Germinal center (tissue), 1 donor: ENCODE measurements at places on chromosomes 16 and 17.

- DNase-seq: peak; percentile 87
These were observed 23.8 kb downstream of the COTL1 start for GRCh38 chr16:84593825-84594724.

- DNase-seq: no peak
These were observed 114.5 kb downstream of the COPRS start for GRCh38 chr17:31744511-31744951.

DNA sequence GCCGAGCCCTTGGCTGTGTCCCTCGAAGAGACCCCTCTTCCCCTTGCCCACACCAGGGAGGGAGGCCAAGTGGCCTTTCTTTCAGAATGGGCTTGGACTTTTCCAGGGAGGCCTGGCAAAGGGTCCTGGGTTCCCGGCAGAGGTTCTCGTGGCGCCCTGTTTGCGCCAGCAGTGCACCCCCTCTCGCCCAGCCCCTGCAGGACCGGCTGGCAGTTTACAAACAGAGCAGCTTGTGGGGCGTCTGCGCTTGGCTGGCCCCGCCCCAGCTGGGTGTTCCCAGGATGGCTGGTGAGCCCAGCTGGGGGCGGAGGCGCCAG is 137.8 kb upstream of the CIBAR2 start:
- no peak for DNase-seq

DNA sequence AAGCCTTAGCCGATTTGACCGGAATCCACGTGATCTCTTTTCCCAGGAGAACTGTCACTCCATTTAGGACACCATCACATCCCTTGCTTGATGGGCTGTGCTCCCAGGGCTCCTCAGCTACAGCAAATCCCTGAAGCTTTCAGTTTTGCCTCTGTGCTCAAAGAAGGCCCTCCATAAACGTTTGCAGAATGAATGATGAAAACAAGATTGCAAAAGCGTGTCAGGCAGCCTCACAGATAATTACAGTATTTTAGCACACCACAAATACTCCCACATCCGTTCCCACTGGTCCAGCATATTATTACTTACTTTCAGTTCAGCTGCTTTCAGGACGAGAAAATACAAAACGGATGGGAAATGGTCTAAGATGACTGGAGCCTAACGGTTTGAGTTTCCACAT is 84.6 kb downstream of the USP31 start:
- DNase-seq: no peak

DNA sequence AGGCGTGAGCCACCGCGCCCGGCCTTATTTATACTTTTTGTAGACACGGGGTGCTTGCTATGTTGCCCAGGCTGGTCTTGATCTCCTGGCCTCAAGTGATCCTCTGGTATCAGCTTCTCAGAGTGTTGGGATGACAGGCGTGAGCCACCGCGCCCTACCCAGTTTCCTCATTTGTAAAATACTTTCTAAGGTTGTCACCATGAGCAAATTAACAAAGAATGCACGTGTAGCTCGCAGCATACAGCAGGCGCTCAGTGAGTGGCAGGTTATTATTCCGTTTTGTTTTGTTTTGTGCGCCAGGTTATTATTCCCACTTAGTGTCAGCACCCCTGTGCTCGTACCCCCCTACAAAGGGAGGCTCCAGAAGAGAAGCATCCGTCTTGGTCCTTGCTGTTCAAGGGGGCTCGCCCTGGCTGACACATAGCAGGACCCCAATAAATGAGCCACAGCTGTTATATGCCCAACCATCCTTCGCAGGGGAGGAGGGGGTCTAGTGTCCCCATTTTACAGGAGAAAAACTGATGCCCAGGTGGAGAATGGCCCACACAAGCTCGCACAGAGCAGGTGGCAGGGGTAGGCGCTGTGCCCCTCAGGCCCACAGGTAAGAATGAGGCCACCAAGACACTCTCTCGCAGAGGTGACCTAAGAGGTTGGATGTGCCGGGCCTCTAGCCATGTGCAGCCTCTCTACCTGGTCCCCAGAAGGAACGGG is 686 bp upstream of the MIEF2 start:
- DNase-seq: no peak

GRCh38 chr17:50274142-50274896 is at the start of gene TMEM92:
TMEM92 (plus strand) TSS chr17:50274466; CDS start chr17:50274502, 36 bp downstream.
- DNase-seq: no peak

- DNase-seq: peak; percentile 86
These were observed at the start of gene RND2 for GRCh38 chr17:43024407-43025289. RND2 (plus strand) TSS chr17:43025231; CDS start chr17:43025348, 117 bp downstream.

DNA sequence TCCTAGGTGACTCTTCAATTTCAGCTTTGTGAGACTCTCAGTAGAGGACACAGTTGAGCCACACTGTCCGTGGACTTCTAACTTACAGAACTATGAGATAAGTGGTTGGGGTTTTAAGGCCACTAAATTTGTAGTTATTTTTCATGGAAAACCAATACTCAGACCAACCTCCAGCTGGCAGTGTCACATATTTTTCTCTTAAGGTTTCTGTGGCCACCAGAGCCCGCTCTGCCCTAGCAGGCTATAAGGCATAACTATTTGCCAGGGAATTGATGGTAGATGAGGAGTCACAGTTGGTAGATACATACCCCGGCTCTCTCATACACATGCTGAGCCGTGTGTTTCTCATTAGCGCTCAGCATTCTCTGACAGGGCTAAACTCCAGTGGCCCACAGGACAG is 336.8 kb upstream of the MON1B start:
- DNase-seq: no peak

- no peak for DNase-seq
These were observed 100.2 kb downstream of the KATNIP start for GRCh38 chr16:27650073-27650701.

- DNase-seq: no peak
These were observed 37.5 kb upstream of the RBFOX3 start for GRCh38 chr17:79648181-79648831.

GRCh38 chr16:63981639-63982038 is 1140.2 kb downstream of the CDH11 start:
- no peak for DNase-seq

GRCh38 chr16:4218202-4218601 is 23.7 kb downstream of the SRL start:
- DNase-seq: no peak

DNA sequence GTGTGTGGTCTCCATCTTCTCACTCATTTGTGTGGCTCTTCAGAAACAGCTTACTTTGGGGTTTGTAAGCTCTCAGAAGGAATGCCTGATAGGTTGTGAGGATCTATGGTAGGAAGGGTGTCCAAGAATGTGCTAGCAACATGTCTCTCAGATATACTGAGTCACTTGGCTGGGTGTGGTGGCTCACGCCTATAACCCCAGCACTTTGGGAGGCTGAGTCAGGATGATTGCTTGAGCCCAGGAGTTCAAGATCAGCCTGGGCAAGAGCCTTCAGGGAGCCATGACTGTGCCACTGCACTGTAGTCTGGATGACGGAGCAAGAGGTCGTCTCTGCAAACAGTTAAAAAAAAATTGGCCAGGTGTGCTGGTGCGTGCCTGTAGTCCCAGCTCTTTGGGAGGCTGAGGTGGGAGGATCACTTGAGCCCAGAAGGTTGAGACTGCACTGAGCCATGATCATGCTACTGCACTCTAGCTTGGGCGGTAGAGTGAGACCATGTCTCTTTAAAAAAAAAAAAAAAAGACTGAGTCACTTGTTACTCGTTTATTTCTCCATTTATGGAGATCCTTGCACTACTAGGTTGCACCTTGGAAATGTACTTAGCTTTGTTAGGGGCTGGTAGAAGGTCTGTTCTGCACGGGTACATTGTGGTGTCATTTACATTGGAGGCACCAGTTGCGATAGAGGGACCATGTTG is 232.0 kb downstream of the SNX29 start:
- DNase-seq: no peak

DNA sequence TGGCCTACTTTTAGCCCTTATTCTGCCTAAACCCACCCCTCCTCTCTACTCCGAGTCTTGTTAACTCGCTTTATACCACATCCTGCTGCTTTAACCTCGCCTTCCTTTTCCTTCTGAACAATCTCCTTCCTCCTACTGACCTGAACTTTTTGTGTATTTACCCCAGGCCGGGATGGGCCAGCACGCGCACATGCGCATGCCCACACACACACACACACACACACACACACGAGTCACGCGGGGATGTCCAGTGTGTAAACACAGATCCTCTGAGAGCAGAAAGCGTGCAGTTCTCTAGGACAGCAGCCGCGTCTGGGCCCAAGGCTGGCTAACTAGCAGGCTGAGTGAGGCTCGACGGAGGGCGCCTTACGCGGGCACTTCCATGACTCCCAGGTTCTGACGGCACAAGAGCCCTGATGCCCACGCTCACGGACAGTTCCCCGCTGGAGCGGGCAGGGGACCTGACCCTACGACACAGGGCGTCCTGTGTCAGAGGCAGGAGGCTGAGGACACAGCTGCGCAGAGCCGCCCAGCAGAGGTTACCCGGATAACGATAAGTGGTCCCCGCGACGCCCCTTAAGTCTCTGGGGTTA is 610 bp downstream of the PIK3R5 start:
- no peak for DNase-seq

GRCh38 chr16:66423177-66423576 is 3.9 kb upstream of the BEAN1 start:
- no peak for DNase-seq

GRCh38 chr17:44996304-44996703 is 28.2 kb upstream of the C1QL1 start:
- DNase-seq: no peak

- no peak for DNase-seq
These were observed 3.0 kb upstream of the CMTM2 start for GRCh38 chr16:66576296-66576695.

GRCh38 chr16:77290451-77291115 is 91.4 kb downstream of the SYCE1L start:
- DNase-seq: no peak

DNA sequence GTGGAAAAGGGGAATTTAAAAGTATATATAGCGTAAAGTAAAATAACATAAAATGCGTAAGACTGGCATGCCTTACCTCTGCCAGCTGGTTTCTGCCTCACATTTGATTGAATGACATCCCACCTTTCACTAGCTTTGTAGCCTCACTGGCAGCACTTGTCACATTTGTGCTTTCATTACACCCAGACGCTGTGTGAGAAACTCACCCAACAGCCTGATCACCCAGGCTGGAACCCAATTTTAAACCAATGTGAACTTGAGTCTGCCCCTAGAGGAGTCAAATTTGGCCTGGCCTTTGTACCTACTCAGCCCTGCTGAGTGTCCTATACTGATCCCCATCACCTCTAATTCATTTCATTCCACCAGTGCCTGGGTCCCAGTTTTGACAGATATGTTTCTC is 4.8 kb upstream of the THUMPD1 start:
- DNase-seq: no peak

- no peak for DNase-seq
These were observed 29.7 kb downstream of the RAI1 start for GRCh38 chr17:17710728-17711541.

GRCh38 chr17:41618341-41619035 is 5.9 kb downstream of the KRT17 start:
- DNase-seq: no peak

- DNase-seq: no peak
These were observed 117.7 kb downstream of the ABCC1 start for GRCh38 chr16:16067127-16067526.

- no peak for DNase-seq
These were observed 368.4 kb upstream of the KIF2B start for GRCh38 chr17:53454337-53454736.

DNA sequence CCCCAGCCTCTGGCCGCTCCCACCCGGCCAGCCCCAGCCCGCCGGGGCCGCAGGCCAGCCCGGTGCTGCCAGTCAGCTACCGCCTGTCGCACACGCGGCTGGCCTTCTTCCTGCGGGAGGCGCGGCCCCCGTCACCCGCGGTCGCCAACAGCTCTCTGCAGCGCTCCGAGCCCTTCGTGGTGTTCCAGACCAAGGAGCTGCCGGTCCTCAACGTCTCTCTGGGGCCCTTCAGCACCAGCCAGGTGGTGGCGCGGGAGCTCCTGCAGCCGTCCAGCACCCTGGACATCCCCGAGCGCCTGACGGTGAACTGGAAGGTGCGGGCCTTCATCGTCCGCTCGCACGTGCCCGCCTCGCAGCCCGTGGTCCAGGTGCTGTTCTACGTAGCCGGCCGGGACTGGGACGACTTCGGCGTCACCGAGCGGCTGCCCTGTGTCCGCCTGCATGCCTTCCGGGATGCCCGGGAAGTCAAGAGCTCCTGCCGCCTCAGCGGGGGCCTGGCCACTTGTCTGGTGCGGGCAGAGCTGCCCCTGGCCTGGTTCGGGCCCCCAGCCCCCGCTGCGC is 46.8 kb downstream of the TMEM132E start:
- DNase-seq: no peak

GRCh38 chr17:12231355-12231682 is 210.6 kb downstream of the MAP2K4 start:
- DNase-seq: no peak

DNA sequence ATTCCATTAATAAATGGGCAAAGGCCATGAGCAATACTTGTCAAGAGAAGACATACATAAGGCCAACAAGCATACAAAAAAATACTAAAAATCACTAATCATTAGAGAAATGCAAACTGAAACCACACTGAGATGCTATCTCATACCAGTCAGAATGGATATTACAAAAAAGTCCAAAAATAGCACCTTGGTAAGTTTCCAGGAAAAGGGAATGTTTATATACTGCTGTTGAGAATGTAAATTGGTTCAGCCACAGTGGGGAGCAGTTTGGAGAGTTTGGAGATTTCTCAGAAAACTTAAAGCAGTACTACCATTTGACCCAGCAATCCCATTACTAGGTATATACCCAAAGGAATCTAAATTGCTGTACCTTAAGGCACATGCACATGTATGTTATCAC is 467.7 kb downstream of the CDH11 start:
- DNase-seq: no peak

DNA sequence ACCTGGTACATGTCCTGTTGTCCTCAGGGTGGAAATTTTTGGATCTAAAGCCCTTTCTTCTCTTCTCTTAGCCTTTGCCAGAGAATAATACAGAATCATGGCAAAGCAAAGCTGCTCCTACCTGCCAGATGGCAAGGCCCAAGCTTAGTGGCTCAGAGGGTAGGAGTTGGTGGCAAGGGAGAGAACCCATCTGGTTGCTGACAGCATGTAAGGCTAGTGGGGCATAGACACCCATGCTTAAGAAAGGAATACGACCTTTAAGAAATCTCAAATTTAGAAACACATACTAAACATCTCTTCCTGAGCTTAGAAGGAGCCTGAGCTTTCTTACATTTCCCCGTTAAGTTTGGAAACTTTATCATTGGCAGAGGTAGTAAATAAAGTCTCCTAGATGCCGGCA is 395.0 kb upstream of the SOX9 start:
- no peak for DNase-seq

DNA sequence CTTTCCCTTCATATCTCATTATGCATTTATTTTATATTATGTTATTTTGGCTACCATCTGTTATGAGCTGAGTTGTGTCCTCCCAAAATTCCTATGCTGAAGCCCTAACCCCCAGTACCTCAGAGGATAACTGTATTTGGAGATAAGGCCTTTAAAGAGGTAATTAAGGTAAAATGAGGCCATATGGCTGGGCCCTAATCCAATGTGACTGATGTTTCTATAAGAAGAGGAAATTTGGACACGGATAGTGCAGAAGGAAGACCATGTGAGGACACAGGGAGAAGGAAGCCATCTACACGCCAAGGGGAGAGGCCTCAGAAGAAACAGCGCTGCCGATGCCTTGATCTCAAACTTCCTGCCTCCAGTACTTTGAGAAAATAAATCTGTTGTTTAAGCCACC is 557.7 kb upstream of the CDH5 start:
- DNase-seq: no peak
